ENCODE measurements at places on chromosomes 4 and X. TPM values are rescaled to one million over a fixed set of nuclear protein-coding genes. Genes with fewer than 3 reads are reported as not detected.

GRCh38 chr4:147029296-147029695 is 83.6 kb upstream of the TTC29 start:
- DNase-seq = no peak

- no peak for DNase-seq
These were observed 15.3 kb upstream of the BEND4 start for GRCh38 chr4:42167709-42168108.

The CABS1 gene
- total RNA-seq = not detected

- DNase-seq = no peak
These were observed 5.0 kb upstream of the AFAP1 start for GRCh38 chr4:7944599-7945220.

GRCh38 chr4:69497886-69498395 is 2.2 kb upstream of the UGT2B4 start:
- DNase-seq = no peak

GRCh38 chr4:70902577-70903290 is 565 bp downstream of the MOB1B start:
- DNase-seq = no peak

- DNase-seq = no peak
These were observed 24.1 kb downstream of the ATP8A1 start for GRCh38 chr4:42632653-42633382.

DNA sequence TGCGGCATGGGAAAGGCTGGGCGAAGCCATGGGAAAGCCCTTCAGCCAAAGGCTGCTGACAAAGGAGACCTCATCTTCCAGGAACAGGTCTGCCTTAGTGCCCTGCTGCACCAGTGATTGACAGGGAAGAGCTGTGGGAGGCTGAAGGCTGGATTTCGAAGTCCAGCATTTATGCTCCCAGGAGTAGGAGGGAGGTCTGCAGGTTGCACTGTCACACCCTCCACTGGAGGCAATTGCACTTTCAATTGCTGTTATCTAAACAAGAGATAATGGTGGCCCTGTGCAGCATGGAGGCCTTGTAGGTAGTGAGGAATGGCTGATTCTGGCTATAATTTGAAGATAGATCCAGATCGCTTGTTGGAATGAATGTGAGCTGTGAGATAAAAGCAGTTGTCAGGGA is 43.7 kb downstream of the FAM114A1 start:
- no peak for DNase-seq

The BST1 gene
- total RNA-seq = 2.7 TPM

DNA sequence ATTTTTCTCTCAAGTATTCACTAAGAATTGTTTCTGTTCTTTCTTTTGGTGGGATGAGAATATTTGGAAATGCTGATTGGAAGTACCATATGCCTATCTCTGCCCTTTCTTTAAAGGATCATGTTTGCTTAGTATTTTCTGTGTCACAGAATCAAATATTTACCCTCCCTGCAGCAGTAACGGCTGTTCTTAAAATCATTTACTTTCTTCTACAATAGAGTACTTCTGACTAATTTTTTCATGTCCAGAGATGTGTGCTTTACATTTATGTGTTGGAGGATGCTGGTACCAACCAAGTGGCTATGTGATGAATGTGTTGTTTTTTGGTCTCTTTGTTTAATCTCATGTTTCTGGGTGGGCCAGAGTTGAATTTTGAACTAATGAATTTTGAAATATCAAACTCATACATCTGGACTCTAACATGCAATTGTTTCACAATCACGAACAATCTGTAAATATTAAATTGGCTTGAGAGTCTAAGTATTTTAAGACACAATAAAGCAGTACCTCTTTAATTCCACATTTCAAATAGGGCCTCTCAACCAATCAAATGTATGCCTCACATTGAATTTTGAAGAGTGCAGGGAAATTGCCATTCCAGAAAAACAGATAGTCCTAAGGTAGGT is 59.4 kb upstream of the ARSJ start:
- no peak for DNase-seq

- DNase-seq = no peak
These were observed 3.4 kb downstream of the AKAP14 start for GRCh38 chrX:119899125-119899524.
